GM04503 (cell line): ENCODE measurements at places on chromosomes 13 and 19.

- DNase-seq, result no peak
These were observed 824 bp upstream of the ZNF331 start for GRCh38 chr19:53537121-53537520.

DNA sequence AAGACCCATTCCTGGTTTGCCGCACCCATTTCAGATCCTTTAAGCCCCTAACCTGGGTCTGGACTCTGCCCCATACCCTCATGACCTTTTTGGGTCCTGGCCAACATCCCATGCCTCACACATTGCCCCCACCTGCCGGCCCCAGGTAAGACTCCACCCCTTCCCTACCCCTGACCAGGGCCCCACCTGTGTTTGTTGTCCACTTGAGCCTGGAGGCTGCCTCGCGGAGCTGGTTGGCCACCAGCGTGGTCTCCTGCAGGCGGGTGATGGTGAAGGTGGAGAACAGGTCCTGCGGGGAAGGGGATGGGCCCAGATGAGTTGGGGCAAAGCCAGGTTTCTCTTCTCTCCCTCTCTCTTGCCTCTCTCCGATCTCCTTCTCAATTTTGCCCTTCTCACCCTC lies 19.5 kb downstream of the MAN2B1 start:
- DNase-seq, result no peak

DNA sequence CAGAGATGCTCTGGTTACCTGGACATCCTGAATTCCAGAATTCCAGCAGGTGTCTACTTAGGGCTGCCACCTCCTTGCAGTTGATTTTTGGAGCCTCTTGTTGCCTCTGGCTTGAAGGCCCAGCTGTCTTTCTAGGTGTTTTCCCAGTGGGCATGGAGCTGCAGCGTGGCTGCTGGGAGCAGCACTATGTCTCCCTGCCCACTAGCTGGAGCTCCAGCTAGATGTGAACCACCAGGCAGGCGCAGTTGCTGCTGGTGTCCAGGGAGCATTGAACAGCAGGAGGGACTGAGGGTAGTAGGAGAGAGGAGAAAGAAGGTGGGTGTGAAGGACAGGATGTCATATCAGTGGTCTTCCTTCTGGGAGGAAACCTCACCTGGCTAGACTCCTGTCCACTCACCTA lies 9.9 kb upstream of the SELENOW start:
- no peak for DNase-seq

- DNase-seq, result no peak
These were observed 27.6 kb downstream of the ELL start for GRCh38 chr19:18494267-18494607.

- no peak for DNase-seq
These were observed 67.2 kb upstream of the ZNF527 start for GRCh38 chr19:37303591-37304171.

DNA sequence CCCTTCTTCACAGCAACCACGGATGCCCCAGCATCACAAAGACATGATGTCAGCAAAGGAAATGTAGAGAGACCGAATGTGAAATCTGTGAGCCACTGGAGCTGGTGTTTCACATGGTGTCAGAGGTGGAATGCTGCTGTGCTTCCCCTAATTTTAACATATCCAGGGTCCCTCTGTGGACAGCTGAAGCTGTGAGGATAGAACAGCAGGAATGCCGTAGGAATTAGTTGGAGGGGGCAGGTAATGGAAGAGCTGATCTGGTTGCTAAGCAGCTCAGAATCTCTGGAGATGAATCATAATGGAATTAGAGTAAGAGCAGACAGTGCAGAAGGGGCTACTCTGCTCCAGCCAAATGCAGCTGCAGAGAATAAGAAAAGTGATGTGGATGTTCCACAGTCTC lies 68.9 kb upstream of the ZNF835 start:
- no peak for DNase-seq

GRCh38 chr13:109717686-109718085 lies 68.7 kb downstream of the IRS2 start:
- DNase-seq, result no peak

GRCh38 chr19:55459950-55460657 lies 1.3 kb downstream of the ISOC2 start:
- no peak for DNase-seq

DNA sequence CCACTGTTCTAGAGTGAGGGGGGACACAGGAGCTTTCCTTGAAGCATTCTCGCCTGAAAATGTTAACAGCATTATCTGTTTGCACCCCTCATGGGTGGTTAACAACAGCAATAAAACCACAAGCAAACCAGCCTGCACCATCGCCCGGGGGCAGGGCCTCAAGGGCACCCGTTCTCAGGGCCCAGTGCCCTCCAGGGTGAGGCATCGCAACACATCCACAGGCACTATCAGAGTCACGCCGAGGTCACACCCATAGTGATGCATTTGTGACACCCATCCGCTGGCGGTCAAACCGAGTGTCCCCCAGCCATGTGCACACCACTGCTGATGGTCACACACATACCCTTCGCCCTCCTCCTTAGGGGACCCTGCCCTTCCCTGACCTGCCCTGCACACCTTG lies 4.6 kb downstream of the FUT5 start:
- no peak for DNase-seq

GRCh38 chr19:29564574-29565005 lies 38.8 kb downstream of the VSTM2B start:
- DNase-seq, result no peak

DNA sequence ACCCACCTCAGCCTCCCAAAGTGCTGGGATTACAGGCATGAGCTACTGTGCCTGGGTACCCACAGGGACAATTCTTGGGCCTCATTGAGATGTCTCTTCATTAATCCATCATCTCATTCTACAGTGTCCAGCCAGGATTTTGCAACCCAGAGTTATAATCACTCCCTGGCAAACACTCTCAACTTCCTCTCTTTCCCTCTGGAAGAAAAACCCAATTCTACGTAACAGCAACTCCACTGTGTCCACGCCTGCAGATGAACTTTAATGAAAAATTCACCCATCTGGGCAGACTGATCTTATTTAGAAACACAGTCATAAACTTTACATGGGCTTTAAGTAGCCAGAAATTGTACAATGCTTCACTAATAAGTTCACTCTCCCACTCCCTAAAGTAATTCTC lies 90.1 kb upstream of the ABCC4 start:
- DNase-seq, result no peak

DNA sequence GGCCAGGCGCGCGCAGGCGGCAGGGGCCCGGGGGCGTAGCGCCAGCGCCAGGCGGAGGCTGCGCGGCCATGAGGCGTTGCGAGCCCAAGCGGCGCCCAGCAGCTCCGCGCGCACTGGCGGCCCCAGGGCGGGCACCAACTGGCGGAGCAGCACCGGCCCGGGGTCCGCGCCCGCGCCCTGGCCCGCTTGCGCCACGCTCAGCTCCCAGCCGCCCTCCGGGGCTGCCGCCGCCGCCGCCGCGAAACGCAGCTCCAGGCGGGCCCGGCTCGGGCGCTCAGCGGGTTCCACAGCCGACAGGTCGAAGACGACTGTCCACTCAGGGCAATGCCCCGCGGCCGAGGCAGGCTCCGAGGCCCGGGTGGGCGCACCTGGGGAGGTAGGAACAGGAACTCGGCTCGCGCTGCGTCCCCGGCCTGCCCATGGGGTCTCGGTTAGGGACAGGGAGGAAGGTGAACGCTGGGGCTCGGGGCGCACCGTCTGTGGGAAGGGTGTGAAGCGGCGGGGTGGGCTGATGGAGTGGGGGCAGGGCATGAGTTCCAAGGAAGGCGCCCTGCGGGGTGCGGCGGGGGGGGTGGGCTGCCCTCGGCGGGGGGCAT lies 26.8 kb downstream of the CERS1 start:
- no peak for DNase-seq

GRCh38 chr13:98456413-98456845 lies 120.5 kb downstream of the STK24 start:
- no peak for DNase-seq

DNA sequence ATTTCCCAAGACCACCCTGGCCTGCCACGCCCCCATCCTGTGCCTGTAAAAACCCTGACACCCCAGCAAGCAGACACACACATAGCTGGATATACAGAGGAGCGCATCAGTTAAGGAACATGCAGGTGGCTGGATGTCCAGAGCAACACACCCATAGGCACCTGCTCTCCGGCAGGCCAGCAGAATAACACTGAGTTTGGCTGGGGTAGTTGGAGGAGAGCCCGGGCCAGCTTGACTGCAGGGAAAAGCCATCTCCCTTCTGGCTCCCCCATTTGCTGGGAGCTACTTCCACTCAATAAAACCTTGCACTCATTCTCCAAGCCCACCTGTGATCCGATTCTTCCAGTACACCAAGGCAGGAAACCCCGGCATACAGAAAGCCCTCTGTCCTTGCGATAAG lies 8.9 kb downstream of the RASL11A start:
- DNase-seq, result no peak

GRCh38 chr19:45824531-45825262 lies 9.6 kb upstream of the RSPH6A start:
- no peak for DNase-seq

- DNase-seq, result no peak
These were observed 5.8 kb downstream of the SPHK2 start for GRCh38 chr19:48624791-48625723.

DNA sequence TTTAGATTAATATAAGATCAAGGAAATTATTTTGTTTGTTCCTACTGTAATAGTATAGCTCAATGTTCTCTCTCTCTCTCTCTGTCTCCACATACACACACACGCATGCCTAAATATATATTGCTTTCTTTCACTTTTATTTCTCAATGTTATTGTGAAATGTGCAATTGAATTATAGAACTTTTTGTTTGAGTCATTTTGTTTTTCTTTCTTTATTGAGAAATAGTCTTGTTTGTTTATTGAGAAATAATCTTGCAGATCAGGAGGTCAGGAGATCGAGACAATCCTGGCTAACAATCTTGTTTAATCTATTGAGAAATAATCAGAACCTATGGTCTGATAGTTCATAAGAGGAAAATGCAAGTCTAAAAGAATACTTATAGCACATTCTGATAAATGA lies 1581.3 kb downstream of the EFNB2 start:
- no peak for DNase-seq

- no peak for DNase-seq
These were observed 17.9 kb downstream of the DEDD2 start for GRCh38 chr19:42199440-42200115.

- DNase-seq, result no peak
These were observed 252.7 kb downstream of the TEX29 start for GRCh38 chr13:111572956-111573761.

DNA sequence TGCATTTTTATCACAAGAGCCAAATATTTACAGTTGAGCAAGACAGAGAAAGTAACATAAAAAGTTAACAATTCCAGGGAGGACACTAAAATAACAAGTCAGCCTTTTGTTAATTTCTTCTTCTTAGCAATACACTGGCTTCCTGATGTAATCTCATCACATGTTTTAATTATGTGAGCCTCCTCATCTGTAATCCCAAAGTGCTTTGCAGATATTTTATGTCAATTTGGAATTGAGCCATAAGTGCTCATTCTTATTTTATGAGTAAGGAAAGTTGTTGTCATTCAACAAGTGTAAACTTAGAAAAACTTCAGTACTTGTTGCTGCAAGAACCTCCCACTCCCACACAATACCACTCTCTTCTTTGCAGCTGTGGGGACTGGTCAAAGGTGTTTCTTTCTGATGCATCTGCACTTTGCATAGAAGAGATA lies 223.6 kb downstream of the GPC6 start:
- DNase-seq, result peak; percentile 31

- peak; percentile 78 for DNase-seq
These were observed 19.2 kb downstream of the RCN3 start for GRCh38 chr19:49546825-49547565.

DNA sequence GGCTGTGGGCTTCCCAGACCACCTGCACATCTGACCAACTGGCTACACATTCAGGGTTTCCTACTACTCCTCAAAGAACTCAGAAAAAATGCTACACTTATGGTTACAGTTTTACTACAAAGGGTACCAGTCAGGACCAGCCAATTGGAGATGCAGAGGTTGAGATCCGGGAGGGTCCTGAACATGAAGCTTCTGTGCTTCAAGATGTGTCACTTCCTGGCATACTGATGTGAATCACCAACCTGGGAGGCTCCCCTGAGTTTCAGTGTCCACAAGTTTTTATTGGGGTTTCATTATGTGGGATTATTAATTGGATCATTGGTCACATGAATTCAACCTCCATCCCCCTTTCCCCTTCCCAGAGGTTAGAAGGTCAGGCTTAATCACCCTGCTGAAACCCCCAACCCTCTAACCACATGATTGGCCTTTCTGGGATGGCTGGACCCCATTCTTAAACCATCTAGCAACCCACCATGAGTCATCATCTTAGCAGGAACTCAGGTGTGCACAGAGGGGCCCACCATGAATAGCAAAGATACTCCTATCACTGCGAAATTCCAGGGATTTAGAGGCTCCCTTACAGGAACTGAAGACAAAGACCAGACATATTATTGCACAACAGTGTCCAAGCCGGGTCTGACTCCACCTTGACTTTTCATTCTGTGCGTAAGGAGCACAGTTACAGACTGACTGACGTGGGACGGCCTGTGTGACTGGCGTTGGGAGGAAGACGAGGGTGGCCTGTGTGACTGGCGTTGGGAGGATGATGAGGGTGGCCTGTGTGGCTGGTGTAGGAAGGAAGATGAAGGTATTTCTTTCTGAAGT lies 90.7 kb downstream of the ATP8A2 start:
- DNase-seq, result no peak

DNA sequence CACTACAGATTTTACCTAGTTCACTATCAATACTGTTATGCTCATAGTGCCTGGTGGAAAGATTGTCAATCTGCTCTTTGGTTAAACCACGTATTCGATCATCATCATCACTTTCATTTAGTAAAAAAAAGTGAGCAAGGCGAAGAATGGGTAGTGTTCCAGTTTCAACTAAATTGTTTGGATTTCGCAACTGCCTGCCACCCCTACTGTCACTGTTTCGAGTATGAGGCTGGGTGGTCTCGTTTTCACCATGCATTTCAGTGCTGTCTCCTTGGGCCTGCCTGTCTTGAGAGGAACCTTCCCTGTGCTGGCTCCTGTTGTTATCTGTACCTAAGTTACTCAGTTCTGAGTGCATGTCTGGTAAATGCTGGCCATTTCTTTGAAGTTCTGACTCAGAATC lies 8.1 kb downstream of the RNF6 start:
- no peak for DNase-seq

GRCh38 chr13:20312292-20312691 lies 80.2 kb upstream of the GJB6 start:
- DNase-seq, result no peak

GRCh38 chr13:110266431-110266809 lies 40.5 kb downstream of the COL4A1 start:
- no peak for DNase-seq

- no peak for DNase-seq
These were observed 62.8 kb upstream of the ZNF599 start for GRCh38 chr19:34835631-34836351.

DNA sequence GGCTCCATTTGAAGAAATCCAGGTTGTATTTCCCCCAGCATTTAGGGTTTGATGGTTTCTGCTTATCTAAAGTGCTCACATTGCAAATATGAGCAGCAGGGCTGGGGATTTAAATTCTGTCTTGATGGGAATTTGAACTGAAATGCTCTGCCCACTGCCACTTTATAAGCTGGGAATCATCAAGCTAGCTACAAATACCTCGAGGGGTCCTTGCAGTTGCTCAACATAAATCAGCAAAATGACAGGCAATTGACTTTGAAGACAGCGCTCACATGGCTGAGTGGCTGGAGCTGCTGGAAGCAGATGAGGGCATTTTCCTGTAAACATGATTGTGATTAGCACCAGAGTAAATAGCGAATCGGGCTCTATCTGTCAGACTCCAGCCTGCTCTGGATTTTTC lies 39.4 kb upstream of the MEDAG start:
- no peak for DNase-seq
